ENCODE measurements at places on chromosomes 3 and 15.

- no peak for DNase-seq
These were observed 345.1 kb downstream of the RORA start for GRCh38 chr15:60883691-60884640.

DNA sequence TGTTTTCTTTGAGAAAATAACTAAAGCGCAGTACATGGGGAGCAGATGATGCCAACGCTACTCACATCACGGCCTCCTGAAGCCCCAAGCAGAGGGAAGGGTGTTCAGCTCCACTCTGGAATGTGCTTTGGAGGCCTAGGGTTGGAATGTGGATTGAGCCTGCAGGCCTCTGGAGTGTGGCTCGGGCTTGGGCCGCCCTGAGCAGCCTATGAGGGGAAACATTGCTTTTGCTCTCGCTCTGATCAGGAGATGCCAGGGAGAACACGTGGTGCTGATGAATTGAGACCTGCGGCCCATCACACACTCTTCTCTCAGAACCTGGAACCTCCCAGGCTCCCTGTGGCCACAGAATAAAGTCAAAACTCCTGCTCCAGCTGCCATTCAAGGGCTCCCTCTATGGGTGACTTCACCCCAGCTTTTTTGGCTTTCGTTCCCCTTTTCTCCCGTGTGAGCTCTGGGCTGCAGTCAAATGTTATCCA is 23.3 kb downstream of the CCDC13 start:
- DNase-seq: peak; percentile 56

- no peak for DNase-seq
These were observed 13.1 kb downstream of the CCR5AS start for GRCh38 chr3:46393554-46394434.

GRCh38 chr3:11536132-11536935 is 107.4 kb downstream of the VGLL4 start:
- no peak for DNase-seq

- no peak for DNase-seq
These were observed 78.6 kb downstream of the VGLL4 start for GRCh38 chr3:11565072-11565471.

DNA sequence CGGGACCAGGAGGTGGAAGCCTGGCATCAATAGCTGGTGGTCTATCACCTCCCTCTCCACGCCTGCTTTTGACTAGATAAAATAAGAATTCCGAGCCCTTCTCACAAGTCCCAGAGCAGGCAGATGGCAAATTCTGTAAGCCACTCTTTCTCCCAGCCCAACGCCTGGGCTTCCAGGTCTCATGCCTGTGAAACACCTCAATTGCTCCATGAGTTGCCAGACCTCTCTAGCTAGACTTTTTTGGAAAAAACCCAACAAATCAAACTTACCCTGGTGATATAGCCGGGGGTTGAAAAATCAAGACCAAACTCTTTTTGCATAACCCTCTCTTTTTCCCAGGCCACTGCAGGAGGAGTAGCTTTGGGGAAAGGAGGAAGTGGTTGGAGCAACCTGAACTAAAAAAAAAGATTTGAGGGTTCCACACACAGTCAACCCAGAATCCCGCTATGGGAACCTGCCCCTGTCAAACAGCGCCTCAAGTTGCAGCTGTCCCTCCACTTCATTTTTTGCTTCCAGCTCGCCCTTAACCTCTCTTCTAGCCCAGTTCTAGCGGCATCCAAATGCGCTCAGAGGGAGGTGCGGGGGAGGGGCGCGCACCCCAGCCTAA is 7.0 kb downstream of the BHLHE40 start:
- peak; percentile 29 for DNase-seq

DNA sequence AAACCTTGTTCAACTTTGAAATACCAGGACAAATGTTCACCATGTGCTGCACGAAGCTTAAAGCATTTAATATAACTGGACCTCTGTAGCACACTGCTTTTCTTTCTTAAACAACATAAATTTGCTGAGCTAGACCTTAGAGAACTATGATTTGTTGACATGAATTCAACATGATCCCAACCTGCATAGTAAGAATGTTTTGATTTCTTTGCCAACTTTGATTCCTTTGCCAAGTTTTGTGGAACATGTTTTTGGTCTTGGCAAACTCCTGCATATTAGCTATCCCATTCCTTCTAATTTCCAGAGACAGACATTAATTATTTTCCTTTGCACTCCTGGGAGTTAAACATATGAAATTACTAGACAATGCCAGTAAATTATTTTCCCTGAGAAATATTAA is 197.2 kb upstream of the RBMS3 start:
- DNase-seq: no peak

Data from GM13976 (cell line).